ENCODE measurements at places on chromosomes 2 and 18. TPM values are rescaled to one million over a fixed set of nuclear protein-coding genes. Genes with fewer than 3 reads are reported as not detected.

The FAM168B gene
- total RNA-seq: 81.8 TPM

The TNFRSF11A gene
- total RNA-seq: 0.16 TPM

The TSPYL6 gene
- total RNA-seq: not detected

The COL6A3 gene
- 23.8 TPM for total RNA-seq

The NT5DC4 gene
- not detected for total RNA-seq

The CCDC74A gene
- 6.0 TPM for total RNA-seq

The GAD1 gene
- 2.1 TPM for total RNA-seq

The NAT8 gene
- not detected for total RNA-seq

The ACVR2A gene
- 2.8 TPM for total RNA-seq

The PLB1 gene
- 1.4 TPM for total RNA-seq

The HIBCH gene
- 15.5 TPM for total RNA-seq

The RBM44 gene
- total RNA-seq: not detected
